ENCODE measurements at places on chromosomes 3 and 15.
A peak's percentile ranks its signal among the peaks of the same experiment; 100 is the strongest.

DNA sequence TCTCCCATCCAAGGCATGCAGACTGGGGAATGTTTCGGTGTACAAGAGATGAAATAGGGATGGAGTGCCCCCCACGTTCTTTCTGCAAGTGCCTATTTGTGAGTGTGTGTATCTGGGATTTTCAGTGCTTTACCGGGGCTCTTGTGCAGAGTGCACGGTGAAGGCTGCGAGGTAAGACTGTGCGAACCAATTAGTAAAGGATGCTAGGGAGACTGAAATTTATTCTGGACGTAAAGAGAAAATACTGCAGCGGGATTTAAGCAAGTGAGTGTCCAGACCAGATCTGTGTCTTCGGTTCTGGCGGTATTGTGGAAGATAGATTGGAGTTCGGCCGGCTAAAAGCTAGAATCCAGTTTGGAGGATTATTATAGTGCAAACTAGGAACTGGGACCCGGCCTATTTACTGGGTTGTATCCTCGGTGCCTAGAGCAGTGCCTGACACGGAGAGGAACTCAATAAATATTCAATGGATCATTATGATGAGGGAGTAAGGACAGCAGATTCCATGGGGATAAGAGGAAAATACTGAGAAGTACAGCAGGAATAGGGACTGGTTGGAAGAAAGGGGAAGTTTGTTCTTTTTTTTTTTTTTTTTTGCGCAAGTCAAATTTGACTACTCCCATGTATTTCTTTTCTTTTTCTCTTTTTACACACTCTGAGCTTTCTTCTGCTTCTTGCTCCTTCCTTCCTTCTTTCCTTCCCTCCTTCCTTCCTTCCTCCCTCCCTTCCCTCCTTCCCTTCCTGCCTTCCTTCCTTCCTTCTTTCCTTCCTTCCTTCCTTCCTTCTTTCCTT lies 580 bp upstream of the MAGEF1 start:
- no peak for DNase-seq
- H3K36me3 ChIP-seq = peaks cover 29% of the 10 kb centered on the region
- H3K27me3 ChIP-seq = no peaks in the 10 kb centered on the region
- H3K4me1 ChIP-seq = peaks cover 14% of the 10 kb centered on the region

GRCh38 chr3:186025161-186025560 lies 83.7 kb downstream of the ETV5 start:
- H3K27me3 ChIP-seq = no peaks in the 10 kb centered on the region
- H3K4me1 ChIP-seq = no peaks in the 10 kb centered on the region
- DNase-seq = no peak
- no peaks in the 10 kb centered on the region for H3K36me3 ChIP-seq
- no peak overlapping the region for H3K4me3 ChIP-seq

GRCh38 chr3:69588170-69588569 lies 151.1 kb upstream of the MITF start:
- no peak overlapping the region for H3K4me3 ChIP-seq
- H3K27me3 ChIP-seq = no peaks in the 10 kb centered on the region
- H3K27ac ChIP-seq = no peak overlapping the region
- DNase-seq = no peak

GRCh38 chr3:101781166-101781565 lies 2.2 kb downstream of the NXPE3 start:
- peaks cover 15% of the 10 kb centered on the region for H3K36me3 ChIP-seq
- H3K4me3 ChIP-seq = no peak overlapping the region
- DNase-seq = no peak
- peaks cover 2% of the 10 kb centered on the region for H3K4me1 ChIP-seq

DNA sequence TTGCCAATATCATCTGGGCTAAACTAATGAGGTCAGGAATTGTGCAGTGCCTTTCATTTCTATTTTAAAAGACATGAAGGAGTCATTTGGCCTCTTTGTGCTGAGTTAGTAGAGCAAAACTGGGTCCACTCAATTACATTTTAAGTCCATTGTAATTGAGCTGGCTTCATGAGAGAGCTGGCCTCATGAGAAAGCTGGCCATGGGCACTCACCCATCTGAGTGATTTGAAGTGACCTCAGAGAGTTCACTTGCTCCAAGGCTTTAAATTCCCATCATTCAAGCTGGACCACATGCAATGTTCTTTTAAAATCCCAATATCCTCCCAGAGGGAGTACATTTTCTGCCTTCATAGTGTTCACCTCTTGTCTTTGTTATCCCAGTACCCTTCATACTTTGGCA lies 335.9 kb upstream of the WNT5A start:
- no peaks in the 10 kb centered on the region for H3K4me1 ChIP-seq
- no peak overlapping the region for H3K4me3 ChIP-seq
- H3K36me3 ChIP-seq = no peaks in the 10 kb centered on the region
- H3K27me3 ChIP-seq = no peaks in the 10 kb centered on the region

GRCh38 chr15:60413231-60413824 lies 15.5 kb upstream of the ANXA2 start:
- H3K4me3 ChIP-seq = no peak overlapping the region
- H3K27ac ChIP-seq = peak overlapping the region; percentile 39
- no peak for DNase-seq
- no peaks in the 10 kb centered on the region for H3K36me3 ChIP-seq
- H3K4me1 ChIP-seq = no peaks in the 10 kb centered on the region
- H3K27me3 ChIP-seq = no peaks in the 10 kb centered on the region

DNA sequence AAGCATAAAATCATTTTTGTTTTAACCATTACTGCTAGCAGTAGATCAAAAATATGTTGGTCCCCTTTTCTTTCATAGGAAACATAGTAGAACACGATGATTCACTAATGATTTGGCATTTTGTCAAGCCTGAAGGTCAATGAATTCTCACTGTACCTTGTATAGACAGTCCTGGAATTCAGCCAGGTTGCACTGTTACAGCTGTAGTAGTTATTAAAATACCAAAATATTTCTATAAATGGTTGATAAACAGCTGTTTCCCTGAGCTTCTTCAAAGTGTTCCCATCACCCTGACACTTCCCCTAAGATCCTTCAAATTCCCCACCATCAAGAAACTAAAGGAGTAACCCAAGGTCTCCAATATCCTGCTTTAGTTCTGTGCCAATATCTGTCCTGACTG lies 200.9 kb downstream of the ATP8B4 start:
- H3K27ac ChIP-seq = no peak overlapping the region
- no peaks in the 10 kb centered on the region for H3K27me3 ChIP-seq
- no peaks in the 10 kb centered on the region for H3K4me1 ChIP-seq
- H3K4me3 ChIP-seq = no peak overlapping the region
- H3K36me3 ChIP-seq = no peaks in the 10 kb centered on the region
- DNase-seq = no peak

GRCh38 chr3:45659661-45660566 lies 29.3 kb upstream of the SACM1L start:
- H3K4me1 ChIP-seq = no peaks in the 10 kb centered on the region
- DNase-seq = peak; percentile 37
- no peak overlapping the region for H3K4me3 ChIP-seq
- H3K27ac ChIP-seq = no peak overlapping the region

- peaks cover 9% of the 10 kb centered on the region for H3K4me1 ChIP-seq
- H3K27ac ChIP-seq = no peak overlapping the region
- H3K4me3 ChIP-seq = no peak overlapping the region
- no peak for DNase-seq
Observed at GRCh38 chr3:150147776-150148175, 177.1 kb upstream of the PFN2 start.

DNA sequence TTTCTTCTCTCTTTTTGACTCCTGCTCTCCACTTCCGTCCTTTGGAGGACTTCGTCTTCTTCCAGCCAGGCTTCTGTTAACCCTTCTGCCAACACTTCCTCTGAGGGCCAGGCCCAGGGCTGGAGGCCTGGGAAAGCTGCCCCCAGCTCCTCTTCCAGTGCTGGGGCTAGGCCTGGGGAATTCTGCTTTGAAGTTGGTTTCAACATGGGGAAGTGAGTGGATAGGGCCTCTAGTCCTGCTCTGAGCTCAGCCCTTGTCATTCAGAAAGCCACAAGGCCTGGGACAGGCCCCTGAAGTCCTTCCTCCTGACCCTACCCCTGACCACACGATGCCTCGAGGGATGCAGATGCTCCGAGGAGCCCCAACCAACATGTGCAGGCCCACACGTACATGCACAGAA lies 53.9 kb upstream of the HERC1 start:
- no peaks in the 10 kb centered on the region for H3K36me3 ChIP-seq
- no peak for DNase-seq
- no peak overlapping the region for H3K27ac ChIP-seq
- H3K4me1 ChIP-seq = peaks cover 7% of the 10 kb centered on the region

GRCh38 chr15:71341811-71342550 lies 226.7 kb downstream of the THSD4 start:
- H3K4me1 ChIP-seq = no peaks in the 10 kb centered on the region
- H3K27ac ChIP-seq = no peak overlapping the region
- no peak for DNase-seq
- no peak overlapping the region for H3K4me3 ChIP-seq
- no peaks in the 10 kb centered on the region for H3K27me3 ChIP-seq
- no peaks in the 10 kb centered on the region for H3K36me3 ChIP-seq

GRCh38 chr15:91214675-91215590 lies 114.9 kb downstream of the SV2B start:
- no peak overlapping the region for H3K4me3 ChIP-seq
- H3K4me1 ChIP-seq = no peaks in the 10 kb centered on the region
- no peak overlapping the region for H3K27ac ChIP-seq
- no peaks in the 10 kb centered on the region for H3K36me3 ChIP-seq
- H3K27me3 ChIP-seq = no peaks in the 10 kb centered on the region
- no peak for DNase-seq

GRCh38 chr15:42696626-42697025 lies 40.3 kb downstream of the CDAN1 start:
- DNase-seq = no peak
- no peaks in the 10 kb centered on the region for H3K4me1 ChIP-seq
- H3K4me3 ChIP-seq = no peak overlapping the region
- no peak overlapping the region for H3K27ac ChIP-seq
- H3K36me3 ChIP-seq = peaks cover 92% of the 10 kb centered on the region
- H3K27me3 ChIP-seq = no peaks in the 10 kb centered on the region

- H3K27ac ChIP-seq = no peak overlapping the region
- no peak overlapping the region for H3K4me3 ChIP-seq
- H3K27me3 ChIP-seq = no peaks in the 10 kb centered on the region
- H3K4me1 ChIP-seq = no peaks in the 10 kb centered on the region
Observed at GRCh38 chr15:71791975-71792374, 18.4 kb upstream of the NR2E3 start.

GRCh38 chr15:64572856-64573255 lies 112.5 kb downstream of the ZNF609 start:
- peaks cover 3% of the 10 kb centered on the region for H3K4me1 ChIP-seq
- no peaks in the 10 kb centered on the region for H3K27me3 ChIP-seq
- no peak overlapping the region for H3K4me3 ChIP-seq
- no peak for DNase-seq
- peaks cover 5% of the 10 kb centered on the region for H3K36me3 ChIP-seq
- no peak overlapping the region for H3K27ac ChIP-seq

- H3K4me1 ChIP-seq = peaks cover 7% of the 10 kb centered on the region
- H3K27ac ChIP-seq = no peak overlapping the region
- H3K27me3 ChIP-seq = no peaks in the 10 kb centered on the region
- H3K4me3 ChIP-seq = no peak overlapping the region
Observed at GRCh38 chr3:61718565-61718964, 157.2 kb downstream of the PTPRG start.

DNA sequence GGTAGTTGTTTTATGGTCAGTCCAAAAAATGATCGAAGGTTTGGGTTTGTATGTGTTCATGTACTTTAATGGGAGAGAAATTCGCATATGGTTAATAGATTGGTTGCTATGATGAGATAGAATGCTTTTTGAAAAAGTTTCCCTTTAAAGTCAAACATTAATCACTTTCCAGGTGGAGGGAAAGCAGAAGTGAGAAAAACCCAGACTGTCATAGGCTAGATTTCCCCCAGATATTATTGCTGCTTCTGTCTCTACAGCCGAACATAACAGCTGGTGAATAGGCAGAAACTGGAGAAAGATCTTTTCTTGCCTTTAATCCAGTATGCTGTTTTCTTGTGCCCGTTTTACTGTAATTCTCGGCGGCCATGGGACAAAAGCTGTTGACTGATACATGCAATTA lies 287.6 kb downstream of the SOX2 start:
- no peaks in the 10 kb centered on the region for H3K36me3 ChIP-seq
- no peak overlapping the region for H3K4me3 ChIP-seq
- H3K27me3 ChIP-seq = no peaks in the 10 kb centered on the region
- H3K4me1 ChIP-seq = peaks cover 14% of the 10 kb centered on the region

DNA sequence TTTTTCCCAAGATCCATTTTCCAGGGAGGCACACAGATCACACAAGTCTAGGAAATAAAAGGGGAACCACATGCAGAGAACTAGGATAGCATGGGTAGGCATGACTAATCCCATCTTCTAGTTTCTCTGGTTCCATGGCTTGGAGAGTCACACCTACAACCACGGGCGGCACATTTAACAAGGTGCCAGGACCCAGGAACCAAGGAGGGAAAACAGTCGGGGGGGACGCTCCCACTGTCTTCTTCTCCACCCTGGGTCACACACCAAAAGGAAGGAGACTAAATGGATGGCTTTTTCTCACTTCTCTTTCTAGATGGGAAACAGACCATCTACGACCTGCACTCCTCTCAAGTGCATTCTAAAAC lies 4.6 kb upstream of the SMCO1 start:
- no peaks in the 10 kb centered on the region for H3K4me1 ChIP-seq
- DNase-seq = no peak
- no peak overlapping the region for H3K4me3 ChIP-seq
- H3K27ac ChIP-seq = no peak overlapping the region

DNA sequence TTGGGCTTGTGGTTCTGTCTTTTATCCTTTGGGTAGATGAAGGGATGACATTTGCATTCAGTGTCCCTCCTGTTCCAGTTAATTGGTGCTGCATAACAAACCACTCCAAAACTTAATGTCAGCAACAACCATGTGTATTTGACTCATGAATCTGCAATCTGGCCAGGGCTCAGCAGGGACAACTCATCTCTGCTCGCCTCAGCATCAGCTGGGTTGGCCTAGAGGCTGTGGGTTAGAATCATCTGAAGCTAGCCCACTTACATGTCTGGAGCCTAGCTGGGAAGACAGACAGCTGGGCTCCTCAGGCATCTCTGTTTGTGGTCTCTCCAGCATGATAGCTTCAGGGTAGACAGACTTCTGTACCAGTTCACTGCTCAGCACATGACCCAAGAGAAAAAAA lies 92.0 kb downstream of the TMEM108 start:
- H3K36me3 ChIP-seq = no peaks in the 10 kb centered on the region
- no peak overlapping the region for H3K27ac ChIP-seq
- no peaks in the 10 kb centered on the region for H3K27me3 ChIP-seq
- DNase-seq = no peak
- H3K4me1 ChIP-seq = no peaks in the 10 kb centered on the region
- H3K4me3 ChIP-seq = no peak overlapping the region

DNA sequence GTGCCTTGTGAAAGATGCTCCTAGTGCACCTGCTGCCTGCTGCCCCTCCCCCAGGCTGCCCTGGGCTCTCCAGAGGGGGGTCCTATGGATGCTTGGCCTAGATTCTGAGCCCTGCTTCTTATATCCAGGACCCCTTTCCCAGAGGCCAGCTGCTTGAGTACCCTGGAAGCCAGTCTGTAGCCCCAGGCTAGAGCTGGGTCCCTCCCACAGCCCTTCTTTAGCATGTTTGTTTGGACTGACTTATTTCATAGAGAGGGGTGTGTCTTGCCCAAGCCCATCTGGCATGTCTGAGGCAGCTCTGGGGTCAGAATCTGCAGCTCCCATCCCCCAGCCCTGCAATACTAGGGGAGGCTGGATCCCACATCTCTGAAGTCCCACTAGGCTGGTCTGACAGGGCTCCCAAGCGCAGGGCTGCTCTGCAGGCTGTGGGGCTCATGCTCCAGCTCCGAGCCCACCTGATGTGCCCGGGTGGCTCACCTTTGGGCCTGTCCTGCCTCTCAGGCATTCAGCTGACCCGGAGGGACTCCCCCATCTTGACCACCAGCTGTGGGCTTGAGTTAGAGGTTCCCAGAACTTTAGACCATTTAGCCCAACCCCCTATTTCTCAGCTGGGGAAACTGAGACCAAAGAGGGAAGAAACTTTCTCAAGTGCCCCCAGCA lies 3.1 kb downstream of the CHRNB4 start:
- H3K27ac ChIP-seq = no peak overlapping the region
- no peaks in the 10 kb centered on the region for H3K36me3 ChIP-seq
- no peak overlapping the region for H3K4me3 ChIP-seq
- no peaks in the 10 kb centered on the region for H3K27me3 ChIP-seq
- H3K4me1 ChIP-seq = peaks cover 7% of the 10 kb centered on the region
- DNase-seq = no peak

Data from neuronal stem cell (in vitro differentiated cells).